Urothelium cell line (cell line): ENCODE measurements at places on chromosomes 2 and 18.
A peak's percentile ranks its signal among the peaks of the same experiment; 100 is the strongest.

DNA sequence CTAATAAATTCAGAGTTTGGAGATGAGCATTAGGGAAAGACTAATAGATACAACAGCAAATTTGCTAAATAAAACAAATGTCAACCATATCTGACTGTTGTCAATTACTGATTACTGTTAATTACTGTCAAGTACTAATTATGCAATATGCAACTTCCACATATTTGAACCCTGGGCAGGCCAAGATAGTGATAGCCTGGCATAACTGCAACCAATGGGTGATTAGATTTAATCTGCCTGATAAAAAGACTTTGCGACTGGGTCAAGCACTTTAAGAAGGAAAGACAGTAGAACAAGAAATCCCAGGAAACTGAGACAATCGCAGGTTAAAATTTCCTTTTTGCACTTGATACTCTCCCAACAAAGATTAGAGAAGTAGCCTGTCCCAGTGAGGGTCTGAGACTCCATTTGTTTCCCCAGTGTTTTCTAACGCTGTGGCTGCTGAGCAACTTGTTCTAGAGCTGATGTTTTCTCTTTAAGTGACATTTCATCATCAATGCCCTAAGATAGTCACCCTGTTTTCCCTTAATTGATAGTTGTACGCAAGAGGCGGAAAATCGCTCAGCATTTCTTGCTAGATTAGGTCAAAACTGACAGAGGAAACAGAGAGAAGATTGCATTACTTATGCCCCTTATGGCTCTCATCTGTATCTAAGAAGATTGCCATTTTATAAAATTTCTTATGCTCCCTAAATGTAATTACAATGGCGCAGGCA is 17.8 kb downstream of the ARHGAP15 start:
- DNase-seq: no peak

- no peak for DNase-seq
Observed at GRCh38 chr18:67483952-67484351, 32.6 kb downstream of the DSEL start.

GRCh38 chr2:32772638-32773447 is 145.0 kb downstream of the TTC27 start:
- DNase-seq: peak; percentile 42

DNA sequence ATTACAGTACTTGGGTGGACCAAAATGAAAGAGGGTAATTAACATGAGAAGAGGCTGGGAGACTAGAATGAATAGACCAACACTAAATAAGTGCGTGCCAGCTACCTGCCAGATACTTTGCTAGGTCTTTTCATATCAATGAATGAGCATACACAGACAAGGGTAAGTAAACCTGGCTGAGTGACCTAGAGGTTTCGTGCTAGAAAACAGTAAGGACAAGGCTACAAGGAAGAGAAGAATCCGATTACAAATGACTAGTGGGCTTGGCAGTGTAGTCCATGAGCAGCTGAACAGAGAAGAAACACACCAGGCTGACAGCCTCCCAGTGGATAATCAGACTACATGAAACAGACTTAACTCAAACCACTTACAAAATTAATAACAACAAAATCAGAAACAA is 64.6 kb downstream of the THADA start:
- DNase-seq: no peak

DNA sequence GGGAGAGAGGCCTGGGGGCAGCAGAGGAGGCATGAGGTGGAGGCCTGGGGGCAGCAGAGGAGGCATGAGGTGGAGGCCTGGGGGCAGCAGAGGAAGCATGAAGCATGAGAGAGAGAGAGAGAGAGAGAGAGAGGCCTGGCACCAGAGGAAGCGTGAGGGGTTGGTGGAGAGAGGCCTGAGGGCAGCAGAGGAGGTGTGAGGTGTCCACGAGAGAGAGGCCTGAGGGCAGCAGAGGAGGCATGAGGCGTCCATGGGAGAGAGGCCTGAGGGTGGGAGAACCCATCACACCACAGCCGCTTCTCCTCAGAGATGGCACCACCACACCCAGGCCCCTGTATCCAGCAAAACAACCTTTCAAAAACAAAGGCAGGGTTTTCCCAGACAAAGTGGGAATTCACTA is 55.7 kb upstream of the KCNG2 start:
- no peak for DNase-seq

DNA sequence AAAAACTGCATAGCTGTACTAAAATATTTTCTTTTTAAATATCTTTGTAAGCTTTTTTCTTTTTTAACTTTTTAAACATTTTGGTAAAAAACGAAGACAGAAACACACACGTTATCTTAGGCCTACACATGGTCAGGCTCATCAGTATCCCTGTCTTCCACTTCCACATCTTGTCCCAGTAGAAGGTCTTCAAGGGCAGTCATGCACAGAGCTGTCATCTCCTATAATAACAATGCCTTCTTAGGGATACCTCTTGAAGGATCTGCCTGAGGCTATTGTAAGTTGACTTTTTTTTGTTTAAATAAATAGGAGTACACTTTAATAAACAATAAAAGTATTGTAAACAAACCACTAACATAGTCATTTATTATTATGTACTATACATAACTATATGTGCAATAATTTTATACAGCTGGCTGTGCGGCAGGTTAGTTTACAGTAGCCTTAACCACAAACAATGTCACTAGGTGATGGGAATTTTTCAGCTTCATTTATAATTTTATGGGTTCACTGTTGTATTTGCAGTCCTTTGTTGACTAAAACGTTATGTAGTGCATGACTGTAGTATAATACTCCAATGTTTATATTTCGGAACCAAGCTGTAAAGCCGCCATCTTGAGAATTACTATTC is 124.4 kb downstream of the MAP4K4 start:
- DNase-seq: no peak

- no peak for DNase-seq
Observed at GRCh38 chr2:62928015-62928414, 122.6 kb upstream of the OTX1 start.

- DNase-seq: no peak
Observed at GRCh38 chr2:191661097-191661924, 16.6 kb upstream of the NABP1 start.

- DNase-seq: no peak
Observed at GRCh38 chr2:62343636-62344337, 147.9 kb downstream of the B3GNT2 start.

- DNase-seq: no peak
Observed at GRCh38 chr2:102342888-102343287, 12.7 kb upstream of the IL18R1 start.
